ENCODE measurements at places on chromosomes 5 and 9.

- no peak for DNase-seq
These were observed 266.9 kb downstream of the ARHGAP26 start for GRCh38 chr5:143037071-143037470.

DNA sequence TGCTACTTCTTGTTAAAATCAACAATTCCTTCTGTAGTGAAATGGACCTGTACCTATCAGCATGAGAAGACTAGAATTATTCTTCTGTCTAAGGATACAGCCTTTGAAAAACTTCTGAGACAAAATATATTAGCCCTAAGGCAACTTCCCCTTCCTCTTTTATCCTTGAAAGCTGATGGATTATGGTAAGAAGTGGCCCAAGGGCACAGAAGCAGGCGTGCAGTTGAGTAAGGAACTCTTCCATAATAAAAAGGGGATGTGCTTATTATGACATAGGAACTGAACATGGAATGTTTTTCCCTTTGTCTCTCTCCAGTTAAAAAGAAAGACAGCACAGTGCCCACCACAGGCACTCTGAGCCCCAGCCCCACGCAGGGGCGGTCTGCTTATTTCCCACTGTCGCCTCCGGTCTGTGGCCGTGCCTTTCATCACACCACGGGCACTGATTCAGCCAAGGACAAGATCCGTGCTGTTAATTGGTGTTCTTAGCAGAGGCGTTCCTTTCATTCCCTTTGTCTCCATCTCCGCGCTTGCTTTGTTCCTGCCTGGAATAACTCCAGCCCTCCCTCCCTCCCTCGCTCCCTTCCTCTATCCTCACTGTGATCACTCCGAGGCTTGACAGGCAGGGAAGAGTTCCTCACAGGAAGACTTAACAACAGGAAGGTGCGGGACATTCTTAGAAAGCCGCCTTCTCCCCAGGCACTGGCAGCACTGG is 135.9 kb upstream of the OTULINL start:
- DNase-seq: no peak

DNA sequence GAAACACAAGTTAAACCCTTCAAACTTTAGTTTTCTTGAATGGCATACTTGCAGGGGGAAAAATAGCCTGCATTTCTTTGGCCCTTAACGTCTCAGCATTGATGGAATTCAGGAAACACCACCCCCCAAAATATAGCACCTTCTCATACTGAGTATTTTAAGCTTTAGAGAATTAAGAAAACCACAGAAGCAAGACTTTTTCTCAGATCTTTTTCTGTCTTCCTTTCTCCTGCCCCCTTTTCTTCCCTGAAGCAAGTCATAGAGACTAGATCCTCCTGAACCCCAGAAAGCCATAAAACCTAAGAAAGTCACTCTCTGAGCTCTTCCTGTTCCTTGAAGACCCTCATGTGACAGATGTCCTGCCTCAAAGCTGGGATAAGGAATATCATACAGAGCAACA is 1069.9 kb downstream of the EFNA5 start:
- no peak for DNase-seq

GRCh38 chr5:165272436-165272835 is 1767.0 kb downstream of the MAT2B start:
- no peak for DNase-seq

DNA sequence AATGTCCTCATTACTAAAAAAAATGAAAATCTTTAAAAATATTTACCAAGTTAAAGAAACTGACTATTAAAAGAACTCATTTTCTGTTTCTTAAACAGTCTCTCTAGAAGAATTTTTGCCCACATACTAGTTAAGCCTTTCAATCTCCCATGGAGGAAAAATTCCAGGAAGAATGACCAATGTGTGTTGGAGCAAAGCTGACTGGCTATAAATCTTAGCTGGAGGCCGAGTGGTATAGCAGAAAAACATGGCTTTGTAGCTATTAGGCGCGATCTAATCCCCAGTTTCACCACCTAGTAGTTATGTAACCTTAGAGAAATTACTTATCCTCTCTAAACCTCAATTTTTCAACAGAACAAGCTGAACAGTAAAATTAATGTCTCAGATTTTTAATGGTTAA is 135.5 kb upstream of the PRLR start:
- no peak for DNase-seq

DNA sequence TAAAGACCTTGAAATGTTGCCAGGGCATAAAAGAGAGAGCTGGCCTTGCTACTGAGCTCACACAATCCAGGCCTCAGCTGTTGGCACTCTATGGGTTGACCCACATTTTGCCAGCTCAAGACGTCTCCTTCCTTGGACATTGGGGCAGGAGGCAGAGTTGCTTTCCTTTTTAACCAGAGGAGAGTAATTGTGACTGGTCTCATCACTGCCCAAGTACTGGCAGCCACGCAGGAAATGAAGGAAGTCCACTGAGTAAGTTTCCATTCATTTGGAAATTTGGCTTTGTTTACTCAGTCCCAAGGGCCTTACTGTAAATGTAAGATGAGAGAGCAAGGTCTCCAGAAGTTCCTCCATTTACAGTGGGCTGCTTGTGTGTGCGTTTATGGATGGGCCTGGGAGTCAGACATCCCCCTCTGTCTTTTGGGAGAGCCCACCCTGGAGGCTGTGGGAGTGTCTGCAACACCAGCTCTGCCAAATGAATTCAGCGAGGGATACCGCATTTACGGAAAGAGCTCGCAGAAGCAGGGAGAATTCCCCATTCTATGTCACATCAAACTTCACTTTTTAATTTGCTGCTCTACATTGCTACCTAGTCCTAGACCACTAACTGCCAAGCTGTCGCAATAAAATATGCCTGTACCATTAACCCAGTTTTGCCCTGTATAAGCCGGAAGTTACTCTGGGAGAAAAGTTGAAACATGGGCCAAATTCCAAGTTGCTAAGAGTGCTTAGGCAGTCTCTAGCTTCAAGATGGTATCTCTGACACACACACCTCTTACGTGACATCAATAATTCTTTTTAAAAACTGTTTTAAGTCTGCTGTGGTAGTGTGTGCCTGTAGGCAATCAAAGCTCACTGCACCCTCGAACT is 24.5 kb upstream of the PDZD2 start:
- DNase-seq: no peak

- no peak for DNase-seq
These were observed 11.5 kb downstream of the SMIM3 start for GRCh38 chr5:150789943-150790611.

- DNase-seq: no peak
These were observed 55.1 kb upstream of the CCDC112 start for GRCh38 chr5:115351356-115352195.

DNA sequence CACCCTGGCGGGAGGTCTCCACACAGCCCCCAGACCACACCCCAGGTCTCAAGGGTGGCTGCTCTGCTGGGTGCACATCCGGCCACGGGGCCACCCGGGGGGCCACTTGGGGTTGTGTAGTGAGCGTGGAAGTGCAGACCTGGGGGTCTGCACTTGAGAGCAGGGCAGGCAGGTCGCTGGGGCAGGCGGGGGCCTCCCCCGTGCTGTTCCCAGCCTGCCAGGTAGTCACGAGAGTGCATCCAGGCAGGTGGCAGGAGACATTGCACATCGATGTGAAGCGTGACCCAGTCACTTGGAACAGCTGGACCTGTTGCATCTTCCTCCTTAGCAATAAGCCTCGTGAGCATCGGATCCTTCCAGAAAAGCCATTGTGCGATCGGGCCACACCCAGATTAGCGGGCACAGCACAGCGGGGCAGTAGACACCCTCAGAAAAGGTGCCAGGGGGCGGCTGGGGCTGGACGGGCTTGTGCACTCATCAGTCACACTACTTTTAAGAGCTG is 4.8 kb upstream of the ENTPD8 start:
- DNase-seq: no peak

DNA sequence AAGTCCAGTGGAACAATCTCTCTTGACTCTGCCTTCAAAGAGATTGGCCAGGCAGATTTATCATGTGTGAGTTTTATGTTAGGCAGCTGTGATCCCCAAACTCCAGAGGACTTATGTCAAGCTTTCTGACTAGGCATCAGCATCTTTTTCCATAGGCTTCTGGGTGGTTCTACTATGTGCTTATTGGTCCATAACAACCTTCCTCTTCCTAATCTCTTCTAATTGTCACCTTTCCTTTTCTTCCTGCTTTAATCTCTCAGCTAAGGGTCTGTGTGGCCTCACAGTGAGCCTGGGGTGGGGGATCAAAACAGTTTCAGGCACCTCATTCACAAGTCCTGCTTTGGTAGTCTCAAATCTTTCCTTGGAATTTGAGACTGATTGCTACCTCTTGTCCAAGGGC is 170.9 kb upstream of the CHD1 start:
- DNase-seq: no peak

All from stimulated activated CD8-positive, alpha-beta memory T cell treated with anti-CD3 and anti-CD28 coated beads, Interleukin-7, amount 100 ng/mL, for 1 hour (primary cell).